Stimulated activated CD4-positive, alpha-beta T cell treated with anti-CD3 and anti-CD28 coated beads, Interleukin-2, amount 100 ng/mL, for 24 hours (primary cell): ENCODE measurements at places on chromosomes 12 and 14.

GRCh38 chr14:94170136-94170535, 4.0 kb upstream of the PPP4R4 start:
- DNase-seq: no peak

- DNase-seq: no peak
Measured at GRCh38 chr14:36707570-36707969, 45.9 kb downstream of the PAX9 start.

- no peak for DNase-seq
Measured at GRCh38 chr12:22335794-22336166, 1.3 kb upstream of the ST8SIA1 start.

- peak; percentile 54 for DNase-seq
Measured at GRCh38 chr12:52119398-52120254, 40.1 kb downstream of the SMIM41 start.

GRCh38 chr12:49982246-49983087, 9.7 kb downstream of the AQP6 start:
- no peak for DNase-seq

DNA sequence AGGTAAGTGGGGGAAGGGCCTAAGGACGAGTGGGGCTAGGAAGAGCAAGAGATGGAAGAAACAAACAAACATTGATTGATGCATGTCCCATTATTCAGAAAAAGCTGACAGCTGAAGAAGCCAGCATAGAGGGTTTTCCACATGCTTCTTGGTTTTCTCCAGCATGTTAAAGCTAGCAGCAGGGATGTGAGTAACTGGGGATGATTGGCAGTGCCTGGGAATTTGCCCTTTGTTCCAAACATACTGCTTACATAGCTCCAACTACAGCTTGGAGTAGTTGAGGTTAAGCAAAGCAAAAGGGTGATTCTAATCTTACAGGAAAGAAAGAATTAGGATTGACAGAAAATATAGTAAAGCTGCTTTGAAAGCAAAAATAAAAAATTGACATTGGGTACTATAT, 68.0 kb upstream of the IFNG-AS1 start:
- no peak for DNase-seq

GRCh38 chr14:50343434-50343833, 31.3 kb downstream of the DMAC2L start:
- no peak for DNase-seq

GRCh38 chr14:105417690-105418121, 1.9 kb upstream of the MTA1 start:
- no peak for DNase-seq
